Hematopoietic multipotent progenitor cell treated with erythropoietin and hydrocortisone succinate and interleukin-3 and kit ligand, for 17 days (in vitro differentiated cells): ENCODE measurements at places on chromosomes 16 and 17.

- DNase-seq: no peak
These were observed 7.9 kb downstream of the P2RX5 start for GRCh38 chr17:3688027-3688553.

DNA sequence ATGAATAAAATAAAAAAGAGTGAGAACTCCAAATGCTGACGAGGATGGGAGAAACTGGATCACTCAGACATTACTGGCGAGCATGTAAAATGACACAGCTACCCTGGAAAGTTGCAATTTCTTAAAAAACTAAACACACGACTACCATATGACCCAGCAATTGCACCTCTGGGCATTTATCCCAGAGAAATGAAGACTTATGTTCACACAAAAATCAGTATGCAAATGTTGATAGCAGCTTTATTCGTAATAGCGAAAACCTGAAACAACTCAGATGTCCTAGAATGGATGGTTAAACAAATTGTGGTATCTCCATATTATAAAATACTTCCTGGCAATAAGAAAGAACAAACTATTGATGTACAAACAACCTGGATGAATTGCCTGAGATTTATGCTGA lies 357.2 kb upstream of the ASIC2 start:
- no peak for DNase-seq

DNA sequence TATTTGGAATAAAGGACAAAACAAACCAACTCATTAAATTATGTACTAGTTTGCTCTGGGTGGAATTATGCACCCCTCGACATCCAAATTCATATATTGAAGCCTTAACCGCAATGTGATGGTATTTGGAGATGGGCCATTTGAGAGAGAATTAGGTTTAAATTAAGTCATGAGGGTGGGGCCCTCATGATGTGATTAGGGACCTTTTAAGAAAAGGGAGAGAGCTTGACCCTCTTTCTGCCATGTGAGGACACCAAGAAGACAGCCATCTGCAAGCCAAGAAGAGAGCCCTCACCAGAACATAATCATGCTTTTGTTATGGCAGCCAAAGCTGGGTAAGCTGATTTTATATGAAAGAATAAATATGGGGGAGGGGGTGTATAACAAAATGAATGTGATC lies 2.0 kb downstream of the C16orf87 start:
- no peak for DNase-seq

- no peak for DNase-seq
These were observed 196.2 kb upstream of the NLRP1 start for GRCh38 chr17:5780476-5780875.

GRCh38 chr16:11675561-11676511 lies 7.6 kb downstream of the SNN start:
- DNase-seq: no peak

DNA sequence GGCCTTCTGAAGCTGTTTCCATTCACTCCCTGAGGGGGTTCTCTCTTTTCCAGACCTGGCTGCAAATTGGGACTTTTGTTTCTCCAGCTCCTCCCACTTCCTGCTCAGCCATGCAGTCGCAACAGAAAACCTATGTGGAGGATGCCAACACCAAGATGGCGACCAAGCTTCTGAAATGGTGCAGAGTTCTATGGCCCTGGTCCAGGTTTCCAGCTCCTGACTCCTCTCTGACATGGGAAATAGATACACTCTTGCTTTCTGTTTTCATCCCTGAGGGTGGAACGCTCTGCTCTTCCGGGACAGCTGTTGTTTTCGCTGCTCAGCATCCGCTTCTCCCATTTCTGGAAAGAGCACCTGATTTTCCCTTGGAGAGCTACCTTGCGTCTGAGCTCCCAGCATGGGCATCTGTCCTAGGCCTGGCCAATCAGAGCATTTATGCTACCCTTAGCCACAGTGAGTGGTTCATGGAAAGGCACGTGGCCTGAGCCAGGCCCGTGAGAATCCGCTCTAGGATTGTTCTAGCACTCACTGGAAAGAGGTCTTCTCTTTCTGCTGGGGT lies 8.1 kb downstream of the GPRC5B start:
- DNase-seq: no peak

GRCh38 chr17:69760562-69760961 lies 314.5 kb upstream of the KCNJ16 start:
- no peak for DNase-seq

- no peak for DNase-seq
These were observed 27.0 kb upstream of the RASD1 start for GRCh38 chr17:17523001-17523730.

- no peak for DNase-seq
These were observed 2.0 kb downstream of the HOXB8 start for GRCh38 chr17:48612854-48613691.

- DNase-seq: no peak
These were observed 11.6 kb upstream of the SUPT4H1 start for GRCh38 chr17:58363457-58364185.

DNA sequence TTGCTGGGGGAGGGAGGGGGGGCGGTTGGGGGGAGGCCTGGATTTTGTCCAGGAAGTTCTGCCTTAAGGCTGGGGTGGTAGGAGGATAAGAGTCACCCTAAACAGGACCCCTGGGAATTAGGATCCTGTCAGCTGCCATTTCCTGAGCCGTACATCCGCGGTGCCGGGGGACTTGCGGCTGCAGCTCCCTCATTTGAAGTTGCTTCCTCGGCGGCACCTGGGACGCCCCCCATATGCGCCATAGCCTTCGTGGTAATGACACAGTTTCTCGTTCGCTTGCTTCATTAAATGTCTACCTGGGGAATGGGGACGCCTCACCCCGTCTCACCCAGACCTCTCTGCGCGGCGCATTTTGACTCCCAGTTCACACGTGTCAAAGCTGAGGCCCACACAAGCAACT lies 55.1 kb upstream of the PABPN1L start:
- DNase-seq: no peak

DNA sequence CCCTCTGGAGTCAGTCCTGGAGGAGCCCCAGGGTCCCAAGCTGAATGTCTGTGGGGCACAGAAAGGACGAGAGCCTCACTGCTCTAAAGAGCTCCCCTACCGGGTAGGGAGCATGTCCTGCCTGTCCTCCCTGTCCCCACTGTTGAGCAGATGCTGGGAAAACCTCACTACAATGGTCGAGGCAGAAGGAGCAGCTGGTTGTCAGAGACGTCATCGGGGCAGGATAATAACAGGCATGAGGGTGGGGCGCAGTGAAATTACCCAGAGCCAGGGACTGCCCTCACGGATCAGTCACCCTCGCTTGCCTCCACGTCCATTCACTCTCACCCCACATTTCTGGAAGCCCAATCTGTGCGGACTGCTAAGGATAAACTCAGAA lies 538 bp downstream of the TM4SF5 start:
- DNase-seq: no peak

DNA sequence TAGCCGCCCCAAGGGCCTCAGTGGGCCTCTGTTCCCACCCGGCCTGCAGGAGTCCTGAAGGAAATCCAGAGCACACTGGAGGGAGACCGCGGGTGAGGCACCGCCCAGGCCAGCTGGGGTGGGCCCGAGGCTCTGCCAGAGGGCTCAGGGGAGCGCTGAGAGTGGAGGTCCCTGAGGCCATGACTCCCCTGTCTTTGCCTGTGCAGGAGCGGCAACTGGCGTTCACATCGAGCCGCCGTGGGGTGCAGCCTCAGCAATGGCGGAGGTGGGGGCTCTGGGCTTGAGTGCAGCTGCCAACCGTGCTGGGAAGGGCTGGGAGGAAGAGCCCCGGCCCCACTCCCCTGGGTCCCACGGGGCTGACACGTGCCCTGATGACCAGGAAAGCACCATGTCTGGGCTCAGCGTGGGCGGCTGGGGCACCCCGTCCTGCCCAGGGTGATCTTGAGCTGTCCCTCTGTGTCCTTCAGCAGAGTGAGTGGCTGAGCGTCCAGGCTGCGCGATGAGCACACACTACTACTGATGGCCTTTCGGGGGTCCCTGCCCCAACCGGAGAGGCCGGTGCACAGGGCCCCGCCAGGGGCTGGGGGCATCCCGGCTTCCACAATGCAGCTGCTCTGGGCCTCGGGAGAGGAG lies 13.1 kb upstream of the MYO15B start:
- no peak for DNase-seq

DNA sequence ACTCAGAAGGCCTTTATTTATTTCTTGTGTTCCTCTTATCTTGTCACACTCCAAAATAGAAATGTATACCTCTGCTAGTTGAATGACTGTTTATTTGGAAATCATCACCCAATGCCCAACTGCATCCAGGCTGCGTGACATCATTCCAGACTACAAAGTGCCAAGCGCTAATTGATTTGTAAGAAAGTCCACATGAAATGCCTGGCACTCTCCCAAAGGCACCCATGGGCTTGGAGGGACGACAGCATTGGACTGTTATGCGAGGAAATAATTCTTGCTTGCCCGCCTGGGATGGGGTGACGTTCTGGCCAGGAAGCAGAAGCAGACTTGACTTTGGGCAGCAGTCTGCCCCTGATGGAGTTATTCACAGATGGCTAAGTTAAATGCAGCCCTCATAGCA lies 165.9 kb downstream of the CDH13 start:
- DNase-seq: no peak

GRCh38 chr17:58254803-58255202 lies 16.4 kb downstream of the LPO start:
- DNase-seq: no peak
